NCI-H2029 treated with DMSO at 0.1 percent for 48 hours (cell line): ENCODE measurements at places on chromosomes 12 and 14.
A peak's percentile ranks its signal among the peaks of the same experiment; 100 is the strongest.

DNA sequence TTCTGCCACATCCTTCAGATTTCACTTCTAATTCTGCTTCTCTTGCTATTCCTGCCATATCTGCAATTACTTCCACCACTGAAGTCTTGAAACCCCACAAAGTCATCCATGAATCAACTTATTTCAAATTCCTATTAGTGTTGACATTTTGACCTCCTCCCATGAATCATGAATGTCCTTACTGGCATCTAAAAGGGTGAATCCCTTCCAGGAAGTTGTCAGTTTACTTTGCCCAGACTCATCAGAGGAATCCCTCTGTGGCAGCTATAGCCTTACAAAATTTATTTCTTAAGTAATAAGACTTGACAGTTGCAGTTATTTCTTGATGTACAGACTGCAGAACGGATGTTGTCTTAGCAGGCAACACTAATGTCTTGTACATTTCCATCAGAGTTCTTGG is 162.9 kb downstream of the PCNX1 start:
- no peak for DNase-seq

GRCh38 chr12:131032082-131032750 is 78.5 kb downstream of the ADGRD1 start:
- no peak for DNase-seq

- DNase-seq: peak; percentile 2
Measured at GRCh38 chr12:111467092-111467856, 61.6 kb downstream of the SH2B3 start.

DNA sequence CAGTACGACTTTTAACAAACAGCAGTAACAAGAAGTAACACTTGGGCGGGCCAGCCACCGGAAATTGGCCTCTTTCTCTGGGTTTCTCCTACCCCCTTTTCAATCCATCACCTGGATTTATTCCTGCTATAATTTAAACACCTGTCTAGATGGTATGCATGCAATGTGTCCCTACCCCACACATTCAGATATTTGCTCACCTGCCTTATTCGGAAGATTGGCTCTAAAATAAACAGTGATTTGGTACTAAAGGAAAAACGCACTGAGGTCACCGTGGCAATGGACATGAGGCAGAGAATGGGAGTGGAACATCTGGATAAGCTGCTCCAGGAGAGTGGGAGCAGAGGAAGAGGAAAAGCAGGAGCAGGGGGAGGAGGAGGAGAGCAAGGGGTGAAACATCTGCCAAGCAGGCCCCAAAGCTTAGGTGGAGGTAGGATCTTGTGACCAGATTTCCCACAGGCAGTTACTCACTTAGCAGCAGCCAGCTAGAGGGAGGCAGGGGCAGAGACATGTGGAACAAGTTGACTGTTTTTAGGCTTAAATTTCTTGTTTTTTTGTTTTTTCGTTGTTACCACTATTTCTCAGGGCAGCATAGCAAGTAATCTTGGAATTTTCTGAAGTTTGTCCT is 150.9 kb downstream of the TTLL5 start:
- DNase-seq: peak; percentile 46

DNA sequence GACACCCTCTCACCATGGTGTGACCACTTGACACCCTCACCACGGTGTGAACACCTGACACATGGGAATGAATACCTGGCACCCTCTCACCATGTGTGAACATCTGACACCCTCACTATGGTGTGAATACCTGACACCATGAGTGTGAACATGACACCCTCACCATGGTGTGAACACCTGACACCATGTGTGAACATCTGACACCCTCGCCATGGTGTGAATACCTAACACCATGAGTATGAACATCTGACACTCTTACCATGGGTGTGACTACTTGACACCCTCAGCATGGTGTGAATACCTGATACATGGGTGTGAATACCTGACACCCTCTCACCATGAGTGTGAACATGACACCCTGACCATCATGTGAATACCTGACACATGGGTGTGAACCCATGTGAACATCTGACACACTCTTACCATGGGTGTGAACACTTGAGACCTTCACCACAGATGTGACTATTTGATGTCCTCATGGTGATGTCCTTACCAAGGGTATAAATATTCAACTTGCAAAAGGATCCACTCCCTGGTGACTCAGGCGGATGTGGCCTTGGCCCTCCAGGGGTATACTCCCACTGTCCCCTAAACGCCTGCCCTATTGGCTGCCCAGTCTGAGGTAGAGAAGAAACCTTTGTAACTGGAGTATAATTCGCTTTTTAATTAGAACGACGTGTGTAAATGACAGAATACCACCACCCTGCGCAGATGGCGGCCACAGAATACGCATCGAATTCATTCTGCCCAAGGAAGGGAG is 29.1 kb downstream of the RFLNA start:
- DNase-seq: no peak

- DNase-seq: no peak
Measured at GRCh38 chr12:32920506-32921085, 24.0 kb upstream of the PKP2 start.

DNA sequence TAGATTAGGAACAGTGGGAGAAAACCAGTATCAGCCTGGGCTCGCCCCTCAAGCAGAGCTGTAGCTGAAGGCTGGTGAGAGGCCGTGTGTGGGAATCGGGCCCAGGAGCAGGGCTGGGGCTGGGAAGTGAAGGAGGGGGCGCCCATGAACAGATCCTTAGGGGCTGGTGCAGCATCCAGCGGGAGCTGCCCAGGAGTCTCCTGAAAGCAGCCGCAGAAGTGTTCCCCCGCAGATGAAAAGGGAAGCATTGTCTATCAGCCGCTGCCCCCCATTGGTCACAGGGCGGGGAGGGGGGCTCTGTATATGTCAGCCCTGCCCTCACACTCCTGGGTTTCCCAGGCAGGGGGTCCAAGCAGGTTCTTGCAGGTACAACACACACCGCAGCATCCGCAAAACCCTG is 15.6 kb upstream of the RFLNA start:
- no peak for DNase-seq

DNA sequence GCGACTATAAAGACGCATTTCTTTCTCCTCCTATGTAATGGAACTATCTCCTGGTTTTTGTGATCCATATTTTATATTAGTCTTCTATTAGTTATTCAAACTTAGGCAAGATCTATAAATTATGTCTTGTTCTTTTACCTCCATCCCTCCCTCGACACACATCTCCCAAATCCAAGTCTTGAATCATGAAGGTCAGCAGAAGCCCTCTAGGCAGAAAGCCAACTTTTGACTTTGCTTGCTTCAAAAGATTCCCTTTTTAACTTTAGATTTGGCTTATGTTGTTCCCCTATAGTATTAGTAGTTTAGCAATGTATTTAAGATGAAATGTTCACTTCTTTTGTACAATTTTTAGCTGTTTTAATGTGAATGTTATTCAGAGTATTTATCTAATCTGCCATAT is 689.8 kb downstream of the SLC6A15 start:
- no peak for DNase-seq

- no peak for DNase-seq
Measured at GRCh38 chr12:131608740-131609690, 101.9 kb upstream of the SFSWAP start.

GRCh38 chr12:29582146-29582545 is 84.7 kb upstream of the OVCH1 start:
- DNase-seq: no peak

DNA sequence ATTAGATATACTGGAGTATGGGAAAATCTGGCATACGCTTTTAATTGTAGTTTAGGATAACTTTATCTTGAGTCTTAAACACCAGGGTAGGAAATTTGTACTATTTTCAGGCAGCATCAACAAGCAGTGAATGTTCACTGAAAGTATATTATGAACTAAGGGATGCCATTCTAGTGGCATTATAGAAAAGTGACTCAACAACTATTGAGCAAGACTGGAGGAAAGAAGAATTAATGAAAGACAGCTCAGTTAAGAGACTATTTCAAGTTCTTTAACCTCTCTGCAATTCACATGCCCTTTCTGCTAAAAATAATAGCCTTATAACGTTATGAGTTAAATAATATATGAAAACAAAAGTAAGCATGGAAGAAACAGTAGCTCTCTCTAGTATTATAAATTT is 343.1 kb downstream of the FSCB start:
- no peak for DNase-seq

DNA sequence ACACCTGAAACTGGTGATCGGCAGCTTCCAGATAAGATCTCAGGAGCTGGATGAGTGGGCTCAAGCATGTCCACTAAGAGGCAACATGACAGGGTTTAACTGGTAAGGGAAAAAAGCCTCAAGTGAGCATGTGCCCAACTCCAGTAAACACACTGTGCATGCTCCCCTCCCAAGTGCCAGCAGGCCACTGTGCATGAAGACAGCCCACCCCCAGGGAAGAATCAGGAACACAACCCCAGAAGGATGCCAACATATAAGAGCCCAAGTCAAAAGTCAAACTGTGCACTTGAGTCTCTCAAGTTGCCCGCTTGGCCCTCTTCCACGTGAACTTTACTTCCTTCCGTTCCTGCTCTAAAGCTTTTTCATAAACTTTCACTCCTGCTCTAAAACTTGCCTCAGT is 311.3 kb upstream of the PRKD1 start:
- DNase-seq: no peak

- no peak for DNase-seq
Measured at GRCh38 chr12:4444031-4444430, 1.6 kb downstream of the FGF6 start.

GRCh38 chr12:67116134-67116533 is 153.0 kb upstream of the CAND1 start:
- DNase-seq: no peak

DNA sequence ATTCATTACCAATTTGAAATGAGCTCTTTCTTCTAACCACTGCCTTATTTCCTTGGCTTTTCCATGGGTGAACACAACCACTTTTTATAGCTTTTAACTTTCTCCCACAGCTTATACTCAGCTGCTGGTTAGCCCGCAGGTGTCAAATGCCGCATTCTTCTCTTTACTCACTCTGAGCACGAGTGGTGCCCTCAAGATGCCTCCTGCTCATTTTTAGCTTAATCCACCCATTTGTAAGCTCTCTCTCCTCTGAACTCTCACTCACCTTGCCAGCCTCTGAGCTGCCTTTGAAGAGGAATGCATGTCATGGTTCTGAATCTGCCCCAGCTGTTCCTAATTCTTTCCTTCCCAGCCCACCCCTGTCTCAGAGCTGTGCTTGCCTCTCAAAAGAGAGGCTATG is 449.4 kb upstream of the PRICKLE1 start:
- no peak for DNase-seq
